ENCODE measurements at places on chromosomes 7 and 10.
A peak's percentile ranks its signal among the peaks of the same experiment; 100 is the strongest.

- no peak for DNase-seq
Measured at GRCh38 chr7:41692251-41692650, 10.6 kb downstream of the INHBA start.

GRCh38 chr7:29194206-29194593, 375 bp upstream of the CHN2 start:
- no peak for DNase-seq

DNA sequence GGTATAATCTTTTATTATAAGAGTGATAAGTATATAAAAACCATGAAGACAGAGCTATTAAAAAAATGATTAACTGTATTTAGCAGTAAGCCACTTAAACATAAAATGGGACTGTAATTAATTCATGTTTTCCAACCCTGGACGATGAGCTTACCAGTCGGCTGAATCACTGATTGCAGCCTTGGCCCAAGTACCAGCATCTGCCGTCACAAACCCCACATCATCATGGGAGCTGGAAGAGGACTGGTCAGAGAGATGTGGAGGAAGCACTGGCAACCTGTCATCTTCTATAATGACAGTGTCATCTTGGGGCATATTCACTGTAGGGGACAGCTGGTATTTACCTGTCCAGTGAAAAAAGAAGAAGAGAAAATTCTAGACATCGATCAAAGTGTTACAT, 473.6 kb downstream of the PARD3 start:
- no peak for DNase-seq

- DNase-seq = no peak
Measured at GRCh38 chr10:24382979-24383663, 174.2 kb downstream of the KIAA1217 start.

DNA sequence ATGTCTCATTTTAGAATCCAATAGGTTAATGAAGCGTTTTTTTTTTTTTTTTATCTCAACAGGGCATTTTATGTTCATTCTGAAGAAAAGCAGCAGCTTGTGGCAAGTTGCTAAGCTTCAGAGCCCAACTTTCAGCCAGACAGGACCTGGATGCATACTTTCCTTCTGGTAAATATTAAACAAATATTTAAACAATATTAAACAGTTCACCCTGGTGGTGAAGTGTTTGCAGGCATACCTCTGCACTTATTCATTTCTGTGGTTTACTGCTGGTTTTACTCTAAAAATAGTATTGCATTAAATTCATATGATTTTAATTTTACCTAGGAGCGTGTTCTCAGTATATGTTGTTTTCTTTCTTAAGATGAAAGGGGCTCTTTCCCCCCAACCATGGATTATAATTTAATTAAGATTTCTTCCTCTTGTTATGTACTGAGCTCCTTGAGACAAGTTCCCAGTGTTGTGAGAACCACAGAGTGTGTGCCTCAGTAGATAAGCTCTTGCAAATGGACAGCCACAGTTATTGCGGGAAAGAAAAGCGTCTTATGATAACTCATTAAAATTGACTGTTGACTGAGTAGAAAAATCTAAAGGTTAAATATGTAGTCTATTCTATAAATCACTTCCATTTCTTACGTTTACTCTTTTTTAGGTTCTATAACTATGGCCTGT, 155.8 kb downstream of the MALRD1 start:
- DNase-seq = no peak

DNA sequence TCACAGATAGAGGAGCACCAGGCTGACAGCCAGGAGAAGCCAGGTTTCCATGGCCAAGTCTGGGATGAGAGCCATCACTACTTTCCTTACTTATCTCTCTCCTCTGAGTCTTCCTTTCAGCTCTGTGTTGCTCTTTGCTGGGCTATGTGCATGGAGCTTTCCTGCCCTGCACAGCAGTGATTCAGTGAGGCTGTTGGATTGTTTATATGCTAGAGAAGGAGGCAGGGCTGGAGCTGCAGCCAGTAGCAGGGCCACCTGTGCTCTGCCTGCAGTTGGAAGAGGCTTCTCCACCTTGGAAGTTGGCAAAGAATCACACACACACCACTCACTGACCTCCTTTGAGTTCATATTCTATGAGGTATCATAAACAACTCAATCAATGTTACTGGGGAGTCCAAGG, at the start of gene CYP3A4:
Gene CYP3A4 (minus strand): TSS at position 178 of the 400 bp plus-strand sequence. CDS start 103 bp downstream, at position 75.
- no peak for DNase-seq

GRCh38 chr7:322111-322671, 32.2 kb downstream of the FOXL3 start:
- peak; percentile 89 for DNase-seq

DNA sequence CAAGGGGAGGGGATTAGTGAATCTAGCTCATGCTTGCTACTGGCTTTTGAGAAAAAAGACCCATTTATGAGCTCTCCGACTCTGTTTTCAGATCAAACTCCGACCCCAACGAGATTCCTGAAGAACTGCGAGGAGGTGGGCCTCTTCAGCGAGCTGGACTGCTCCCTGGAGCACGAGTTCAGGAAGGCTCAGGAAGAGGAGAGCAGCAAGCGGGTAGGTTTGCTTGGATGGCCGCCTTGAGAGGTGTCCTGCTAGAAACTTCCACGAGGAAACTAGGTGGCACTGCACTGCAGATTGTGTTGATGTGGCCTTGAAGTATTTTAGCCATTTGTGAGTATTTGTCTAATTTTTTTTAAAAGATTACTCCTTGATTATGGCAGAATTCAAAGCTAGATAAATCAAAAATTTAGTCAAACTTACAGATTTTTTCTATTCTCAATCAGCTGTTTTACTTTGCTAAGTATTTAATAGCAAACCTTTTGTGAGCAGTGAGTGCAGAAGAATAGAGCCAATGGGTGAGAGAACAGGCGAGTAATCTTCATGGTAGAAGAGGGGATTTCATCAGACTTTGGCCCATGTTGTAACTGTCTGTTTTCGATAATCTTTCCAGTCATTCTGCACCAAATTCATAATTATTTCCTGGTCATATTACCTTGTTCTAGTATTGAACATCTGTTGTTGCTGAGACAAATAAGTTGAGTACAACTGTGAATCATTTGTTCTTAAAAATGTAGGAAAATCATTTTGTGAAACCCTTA, 95.4 kb downstream of the CREB5 start:
- no peak for DNase-seq

- no peak for DNase-seq
Measured at GRCh38 chr7:18610331-18610948, 114.9 kb downstream of the HDAC9 start.

- no peak for DNase-seq
Measured at GRCh38 chr10:62852961-62853702, 37.0 kb upstream of the EGR2 start.

DNA sequence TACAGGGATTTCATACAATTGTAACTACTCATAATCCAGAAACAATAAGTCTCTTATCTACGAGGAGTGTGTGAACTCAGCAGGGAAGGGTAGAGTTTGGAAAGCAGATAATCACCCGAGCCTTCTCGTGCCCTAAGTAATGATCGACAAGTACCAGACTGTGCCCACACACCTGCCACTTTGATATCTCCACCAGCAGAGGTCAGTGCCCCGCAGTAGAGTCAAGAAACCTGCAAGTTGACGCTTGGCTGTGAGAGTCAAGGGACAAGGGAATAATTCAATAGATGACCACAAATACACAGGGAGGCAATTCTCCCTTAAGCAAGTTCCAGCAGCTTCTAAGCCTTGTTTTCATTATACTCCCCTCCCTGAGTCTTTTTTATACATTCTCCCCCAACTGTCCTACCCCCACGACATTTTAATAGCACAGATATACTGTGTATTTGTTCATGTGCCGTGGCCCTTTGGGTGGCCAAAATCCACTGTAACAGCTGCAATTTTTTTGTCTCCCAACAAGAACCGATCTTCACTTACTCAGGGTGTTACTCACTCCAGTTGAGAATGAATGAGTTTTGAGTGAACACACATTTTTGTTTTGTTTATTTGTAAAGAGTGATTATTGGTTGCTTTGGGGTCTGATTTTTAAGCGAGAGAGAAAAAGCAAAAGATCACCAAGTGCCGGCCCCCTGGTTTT, 106.9 kb upstream of the RHEB start:
- peak; percentile 23 for DNase-seq

All from activated CD4-positive, alpha-beta T cell treated with anti-CD3 and anti-CD28 coated beads for 4 hours (primary cell).